Stimulated activated CD8-positive, alpha-beta memory T cell treated with anti-CD3 and anti-CD28 coated beads, Interleukin-15, amount 100 ng/mL, for 4 hours (primary cell): ENCODE measurements at places on chromosomes 12 and 14.

DNA sequence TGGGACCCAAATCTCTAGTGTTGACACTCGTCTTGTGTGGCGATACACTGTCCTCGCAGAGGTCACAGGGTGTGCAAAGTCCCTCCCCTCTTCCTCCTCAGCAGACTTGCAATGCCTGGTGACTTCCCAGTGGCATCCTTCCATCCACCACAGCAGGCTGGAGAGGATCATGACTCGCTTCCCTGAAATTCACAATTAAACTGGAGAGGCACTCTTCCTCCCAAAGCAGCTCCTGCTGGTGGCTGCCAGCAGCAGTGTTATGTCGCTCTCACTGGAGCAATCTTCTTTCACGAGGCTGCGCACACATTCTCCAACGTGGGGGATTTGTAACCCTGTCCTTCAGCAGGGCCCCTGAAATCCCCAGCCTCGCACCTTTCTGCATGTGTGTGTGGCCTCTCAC is 145.2 kb upstream of the TMCC3 start:
- no peak for DNase-seq

DNA sequence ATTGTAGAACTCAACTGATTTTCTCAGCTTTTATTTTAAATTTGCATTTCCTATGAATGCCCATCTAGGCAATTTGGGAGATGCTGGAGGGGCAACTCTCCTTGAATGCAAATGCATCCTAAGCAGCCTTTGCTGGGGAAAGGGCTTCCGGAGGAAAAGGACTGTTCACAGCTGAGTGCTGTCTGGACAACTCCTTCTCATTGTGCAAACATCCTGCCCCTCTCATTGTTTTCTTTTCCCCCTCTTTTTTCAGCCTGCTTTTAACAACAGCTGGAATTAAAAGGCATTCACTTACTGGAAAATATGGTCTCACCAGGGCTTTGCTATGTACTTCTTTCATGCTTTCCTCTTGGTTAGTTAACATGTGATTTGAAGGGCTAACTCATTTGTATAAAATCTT is 397.8 kb downstream of the FUT8 start:
- DNase-seq: no peak

DNA sequence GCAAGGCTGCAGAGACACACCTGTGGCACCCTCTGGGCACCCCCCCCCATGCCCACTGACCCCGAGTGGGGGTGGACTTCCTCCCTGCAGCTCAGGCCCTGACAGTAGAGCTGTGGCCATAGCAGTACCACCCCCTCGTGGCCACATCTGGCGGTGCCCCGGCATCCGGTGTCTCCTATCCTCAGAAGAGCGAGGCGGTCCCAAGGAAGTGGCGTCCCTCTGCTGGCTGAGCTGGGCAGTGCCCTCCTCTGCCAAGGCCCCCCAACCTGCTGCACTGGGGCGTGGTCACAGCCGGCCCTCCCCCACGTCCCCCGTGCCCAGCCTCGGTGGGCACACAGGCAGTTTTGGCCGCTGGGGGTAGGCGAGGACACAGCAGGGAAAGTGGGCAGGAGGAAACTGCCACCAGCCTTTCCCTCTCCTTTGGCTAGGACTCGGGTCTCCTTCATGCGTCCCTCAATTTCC is 6.0 kb upstream of the SLC6A12 start:
- peak; percentile 1 for DNase-seq

- no peak for DNase-seq
Observed at GRCh38 chr14:69711065-69711464, 55.9 kb upstream of the SRSF5 start.

- DNase-seq: no peak
Observed at GRCh38 chr14:63470962-63471793, 72.0 kb downstream of the PPP2R5E start.

DNA sequence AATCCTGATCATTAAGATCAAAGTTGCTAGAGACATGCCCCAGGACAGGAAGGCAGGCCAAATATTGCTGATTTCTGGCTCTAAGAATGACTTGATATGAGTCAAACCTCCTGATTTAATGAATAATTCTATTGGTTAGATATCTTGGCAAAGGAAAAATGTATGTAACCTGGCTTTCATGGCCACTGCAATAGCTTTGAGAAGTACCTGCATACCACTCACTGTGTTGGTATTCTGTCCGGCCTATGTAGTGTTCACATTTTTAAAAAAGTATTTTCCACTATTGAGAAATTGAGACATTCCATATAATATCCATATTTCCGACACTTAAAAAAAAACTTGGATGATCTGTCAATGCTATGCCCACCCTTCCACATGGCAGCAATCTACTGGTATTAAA is 283.1 kb upstream of the SOX5 start:
- DNase-seq: no peak

DNA sequence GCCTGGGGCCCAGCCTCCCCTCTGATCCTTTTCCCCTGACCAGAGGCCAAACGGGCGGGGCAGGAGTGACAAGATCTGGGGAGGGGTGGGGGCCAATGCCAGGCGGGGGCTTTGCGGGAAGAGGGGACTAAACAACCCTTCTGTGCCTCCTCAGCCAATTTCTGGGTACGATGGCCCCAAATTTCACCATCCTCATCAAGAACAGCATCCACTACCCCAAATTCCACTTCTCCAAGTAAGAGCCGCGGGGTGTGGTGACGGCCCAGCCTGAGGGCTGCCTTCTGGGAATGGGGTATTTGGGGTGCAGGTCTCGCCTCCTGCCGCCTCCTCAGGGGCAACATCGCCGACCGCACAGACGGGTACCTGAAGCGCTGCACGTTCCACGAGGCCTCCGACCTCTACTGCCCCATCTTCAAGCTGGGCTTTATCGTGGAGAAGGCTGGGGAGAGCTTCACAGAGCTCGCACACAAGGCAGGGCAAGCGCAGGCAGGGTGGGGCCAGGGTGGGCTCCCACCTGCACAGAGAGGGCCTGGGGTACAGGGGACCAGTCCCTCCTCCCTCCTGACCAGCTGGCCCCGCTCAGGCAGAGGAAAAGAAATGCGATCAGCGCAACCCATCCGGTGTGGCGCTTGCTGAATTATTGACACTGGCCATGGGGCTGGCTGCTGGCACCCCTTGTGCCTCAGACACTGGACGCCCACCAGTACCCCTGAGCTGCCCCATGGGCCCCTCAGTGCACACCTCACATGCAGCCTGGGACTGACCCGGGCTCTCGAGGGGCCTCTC is 1.7 kb downstream of the P2RX2 start:
- DNase-seq: no peak

DNA sequence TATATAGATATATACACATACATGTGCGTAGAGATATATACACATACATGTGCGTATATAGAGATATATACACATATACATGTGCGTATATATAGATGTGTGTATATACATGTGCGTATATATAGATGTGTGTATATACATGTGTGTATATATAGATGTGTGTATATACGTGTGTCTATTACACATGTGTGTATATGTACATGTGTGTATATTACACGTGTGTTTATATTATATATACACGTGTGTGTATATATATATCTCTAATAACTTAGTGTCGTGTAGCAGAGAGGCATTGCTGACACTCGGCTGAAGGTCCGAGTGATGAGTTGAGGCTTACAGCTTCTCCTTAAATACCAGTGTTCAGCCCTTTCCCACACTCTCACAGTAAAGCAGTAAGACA is 133.7 kb downstream of the GLT1D1 start:
- no peak for DNase-seq

DNA sequence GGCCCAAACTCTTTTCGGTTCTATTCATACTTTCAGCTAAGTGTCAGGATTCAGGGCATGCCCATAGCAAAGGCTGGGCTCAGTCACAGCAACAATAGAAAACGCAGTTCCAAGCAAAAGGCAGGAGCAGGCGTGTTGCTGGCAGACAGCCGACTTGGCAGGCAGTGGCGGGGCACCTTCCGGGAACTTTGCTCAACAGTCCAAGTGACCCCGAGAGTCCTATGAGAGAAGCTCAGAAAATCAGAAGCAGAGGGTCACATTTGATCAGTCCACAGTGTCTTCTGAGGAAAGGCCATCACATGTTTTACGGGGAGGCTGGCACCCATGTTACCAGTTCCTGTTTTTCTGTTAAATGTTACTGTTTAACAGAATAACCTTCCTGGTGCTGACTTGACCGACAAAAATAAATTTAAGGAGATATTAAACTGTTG is 115.0 kb downstream of the DACT1 start:
- no peak for DNase-seq

DNA sequence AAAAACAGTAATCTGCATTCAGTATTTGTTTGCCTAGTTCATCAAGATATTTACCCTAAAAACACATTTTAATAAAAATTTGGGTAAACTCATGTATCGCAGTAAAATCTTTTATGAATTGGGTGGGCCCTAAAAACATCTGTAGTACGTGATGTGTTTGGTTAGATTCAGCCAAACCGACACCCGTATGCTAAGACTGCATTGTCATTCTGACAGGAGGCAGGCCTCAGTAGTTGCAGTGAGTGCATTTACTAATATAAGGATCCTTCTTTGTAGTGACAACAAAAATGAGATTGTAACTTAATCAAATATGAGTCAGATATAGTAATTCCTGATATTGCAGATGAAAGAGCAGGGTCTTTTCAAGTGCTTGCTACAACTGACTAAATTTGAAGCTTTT is 191.8 kb downstream of the SLC16A7 start:
- no peak for DNase-seq

DNA sequence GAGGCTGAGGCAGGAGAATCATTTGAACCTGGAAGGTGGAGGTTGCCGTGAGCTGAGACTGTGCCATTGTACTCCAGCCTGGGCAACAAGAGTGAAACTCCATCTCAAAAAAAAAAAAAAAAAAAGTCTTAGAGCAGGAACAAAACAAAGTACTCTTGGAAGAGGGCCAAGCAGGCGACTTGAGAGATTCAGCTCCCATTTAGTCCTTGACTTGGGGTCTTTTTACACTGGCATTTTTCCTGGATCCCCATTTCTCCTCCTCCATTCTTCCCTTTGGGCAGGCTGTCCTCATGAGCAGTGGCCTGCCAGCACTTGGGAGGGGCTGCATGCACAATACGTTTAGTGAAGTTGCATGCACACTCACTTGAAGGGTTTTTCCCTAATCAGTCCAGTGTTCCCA is 72.9 kb downstream of the C14orf132 start:
- DNase-seq: no peak

DNA sequence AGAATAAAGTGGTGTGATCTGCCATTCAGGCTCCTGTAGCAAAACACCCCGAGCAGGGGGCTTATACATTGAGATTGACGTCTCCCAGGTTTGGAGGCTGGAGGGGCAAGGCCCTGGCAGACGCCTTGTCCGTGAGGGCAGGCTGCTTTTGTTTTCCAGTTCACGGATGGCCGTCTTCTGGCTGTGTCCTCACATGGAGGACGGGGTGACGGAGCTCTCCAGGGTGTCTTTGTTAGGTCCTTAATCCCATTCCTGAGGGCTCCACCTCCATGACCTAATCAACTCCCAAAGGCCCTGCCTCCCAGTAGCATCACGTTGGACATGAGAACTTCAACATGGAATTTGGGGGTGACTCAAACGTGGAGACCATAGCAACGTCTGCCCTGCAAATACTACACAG is 147.7 kb downstream of the KIF26A start:
- no peak for DNase-seq

GRCh38 chr12:65335021-65335714 is 56.7 kb downstream of the MSRB3 start:
- no peak for DNase-seq

DNA sequence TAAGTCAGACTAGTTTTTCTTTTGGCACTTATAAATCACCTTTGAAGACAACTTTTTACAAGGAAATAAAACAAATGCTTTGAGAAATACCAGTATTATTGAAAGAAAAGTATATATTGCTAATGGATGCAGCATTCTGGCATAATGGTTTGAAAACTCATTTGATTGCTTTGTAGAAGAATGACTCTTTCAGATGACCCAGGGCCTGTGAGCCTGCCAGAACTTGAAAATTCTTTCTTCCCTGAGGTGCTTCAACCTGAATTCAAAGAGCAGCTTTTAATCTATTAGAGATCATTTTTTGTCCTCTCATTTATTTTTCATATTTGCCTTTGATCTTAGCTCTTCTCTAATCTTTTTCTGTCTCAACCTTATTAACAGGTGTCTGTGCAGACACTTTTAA is 87.4 kb downstream of the LRRK2 start:
- no peak for DNase-seq

- DNase-seq: no peak
Observed at GRCh38 chr12:57518920-57519795, 1.2 kb downstream of the DDIT3 start.

GRCh38 chr14:67908052-67908754 is 88.6 kb downstream of the RAD51B start:
- DNase-seq: no peak

DNA sequence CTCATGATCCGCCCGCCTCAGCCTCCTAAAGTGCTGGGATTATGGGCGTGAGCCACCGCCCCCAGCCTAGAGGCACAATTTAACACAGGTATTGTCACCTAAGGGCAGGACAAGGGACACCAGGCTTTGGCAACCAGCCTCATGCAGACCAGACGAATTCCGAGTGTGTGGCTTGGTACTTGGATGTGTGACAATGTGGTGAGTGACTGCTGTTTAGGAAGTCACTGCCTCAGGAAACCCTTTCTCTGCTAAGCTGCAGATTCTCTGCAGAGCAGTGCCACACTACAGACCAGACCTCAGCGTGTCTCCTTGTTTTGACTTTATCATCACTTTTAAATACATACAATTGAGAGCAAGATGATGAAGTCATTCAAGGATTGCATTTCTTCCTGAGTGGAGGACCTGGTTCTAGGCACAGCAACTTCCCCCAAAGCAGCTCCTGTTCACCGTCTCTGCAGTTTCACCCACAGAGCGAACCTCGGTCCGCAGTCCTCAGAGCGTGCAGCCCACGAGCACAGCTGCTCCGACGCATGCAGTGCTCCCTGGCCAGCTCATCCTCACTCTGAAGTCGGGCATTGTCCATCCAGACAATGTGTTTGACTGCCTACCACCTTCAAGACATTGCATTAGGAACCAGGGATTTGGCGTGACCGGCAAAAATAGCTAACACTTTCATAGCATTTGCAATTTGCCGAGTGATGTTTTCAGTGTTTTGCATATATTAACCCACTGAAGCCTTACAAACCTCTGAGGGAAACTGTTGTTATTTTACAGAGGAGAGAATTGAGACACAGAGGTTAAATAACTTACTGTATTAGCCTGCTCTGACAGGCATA is 235.2 kb downstream of the CHST11 start:
- DNase-seq: no peak

DNA sequence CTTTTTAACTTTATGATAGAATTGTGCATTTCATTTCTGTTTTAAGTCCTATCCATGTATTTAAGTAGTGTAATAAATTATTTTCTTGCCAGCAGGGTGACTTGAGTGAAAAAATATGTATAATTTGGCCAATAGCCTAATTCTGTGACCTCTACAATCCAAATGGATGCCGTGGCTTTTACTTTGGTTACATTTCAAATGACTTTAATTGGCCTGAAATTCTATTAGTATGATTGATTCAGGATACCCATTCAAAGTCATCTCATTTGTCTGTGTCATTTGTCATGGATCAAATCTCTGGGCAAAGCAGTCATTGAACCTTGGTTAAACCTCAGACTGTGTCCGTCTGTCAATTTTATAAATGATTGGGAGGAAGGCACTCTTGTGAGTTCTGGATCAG is 29.6 kb downstream of the CRADD start:
- no peak for DNase-seq

GRCh38 chr12:110024051-110024450 is 24.3 kb downstream of the C12orf76 start:
- DNase-seq: no peak
